ENCODE measurements at places on chromosomes 3 and 15. TPM values are rescaled to one million over a fixed set of nuclear protein-coding genes. Genes with fewer than 3 reads are reported as not detected.

Gene ZPLD1
- not detected for total RNA-seq

Gene SENP2
- total RNA-seq, result 42.7 TPM

Gene LEKR1
- 1.0 TPM for total RNA-seq

DNA sequence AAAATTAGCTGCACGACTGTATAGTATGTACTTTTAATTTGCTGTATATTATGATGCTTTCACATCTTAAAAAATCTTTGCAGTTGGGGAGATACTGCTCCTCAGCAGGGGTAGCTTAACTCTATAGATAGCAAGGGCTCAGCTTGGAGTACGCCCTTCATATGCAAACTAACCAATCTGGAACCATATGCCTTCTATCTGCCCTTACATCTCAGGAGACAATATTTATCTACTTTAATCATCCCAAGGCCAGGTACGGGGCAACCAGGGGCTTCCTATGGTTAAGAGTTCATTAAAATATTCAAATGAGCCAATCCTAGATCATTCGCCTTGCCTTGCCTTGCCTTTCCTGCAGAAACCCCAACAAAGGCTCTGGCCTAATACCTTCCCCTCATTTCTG, 204.1 kb upstream of the ZBTB20 start:
- peaks cover 38% of the 10 kb centered on the region for H3K4me1 ChIP-seq
- no peaks in the 10 kb centered on the region for H3K27me3 ChIP-seq
- H3K27ac ChIP-seq, result peak overlapping the region; percentile 83
- peaks cover 7% of the 10 kb centered on the region for H3K36me3 ChIP-seq
- H3K4me3 ChIP-seq, result no peak overlapping the region

- H3K27ac ChIP-seq, result peak overlapping the region; percentile 88
- H3K4me3 ChIP-seq, result no peak overlapping the region
- no peak for DNase-seq
- H3K36me3 ChIP-seq, result no peaks in the 10 kb centered on the region
- peaks cover 41% of the 10 kb centered on the region for H3K4me1 ChIP-seq
- H3K27me3 ChIP-seq, result no peaks in the 10 kb centered on the region
Measured at GRCh38 chr3:171967137-171967783, 72.1 kb upstream of the FNDC3B start.

GRCh38 chr3:152235709-152236298, 32.9 kb upstream of the MBNL1 start:
- H3K36me3 ChIP-seq, result no peaks in the 10 kb centered on the region
- peak overlapping the region; percentile 76 for H3K27ac ChIP-seq
- peaks cover 33% of the 10 kb centered on the region for H3K4me1 ChIP-seq
- no peak for DNase-seq
- H3K4me3 ChIP-seq, result no peak overlapping the region

GRCh38 chr15:45946111-45946510, 311.3 kb downstream of the SQOR start:
- H3K27me3 ChIP-seq, result peaks cover 9% of the 10 kb centered on the region
- no peak overlapping the region for H3K4me3 ChIP-seq
- no peak for DNase-seq
- H3K4me1 ChIP-seq, result no peaks in the 10 kb centered on the region
- H3K27ac ChIP-seq, result no peak overlapping the region
- H3K36me3 ChIP-seq, result no peaks in the 10 kb centered on the region

DNA sequence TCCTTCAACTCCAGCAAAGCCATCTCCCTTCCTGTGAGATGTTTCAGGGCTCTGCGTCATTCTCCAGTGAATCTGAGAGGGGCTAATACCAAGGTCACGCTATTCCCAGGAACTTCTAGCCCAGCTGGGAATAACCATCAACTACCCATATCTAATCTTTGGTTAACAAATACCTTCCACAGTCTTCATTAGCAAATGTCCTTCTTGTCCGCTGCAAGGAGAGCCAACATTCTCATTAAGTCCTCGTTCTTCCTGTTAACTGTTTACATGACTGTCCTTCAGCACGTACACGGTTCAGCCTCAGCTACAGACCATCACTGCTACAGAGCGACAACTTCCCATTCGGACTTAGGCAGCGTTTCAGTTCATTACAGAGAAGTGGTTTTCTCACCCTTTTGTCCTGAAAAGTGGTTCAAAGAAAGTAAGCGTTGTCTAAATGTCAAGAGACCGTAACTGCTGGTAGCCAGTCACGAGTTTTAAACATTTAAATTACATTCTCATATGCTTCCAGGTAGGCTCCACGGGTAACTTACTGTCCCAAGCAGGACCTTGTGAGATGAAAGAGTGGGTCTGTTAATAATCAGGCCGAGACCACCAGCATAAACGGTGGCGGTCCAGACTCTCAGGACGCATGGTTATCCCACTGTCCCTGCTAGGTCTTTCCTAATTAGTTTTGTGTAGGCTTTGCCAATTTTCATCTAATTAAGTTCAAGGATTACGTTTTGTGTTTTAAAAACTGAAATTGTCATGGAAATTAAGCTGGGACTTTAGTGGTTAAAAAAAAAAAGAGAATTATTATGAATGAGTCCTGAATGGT, 63.8 kb downstream of the CHSY1 start:
- peak overlapping the region; percentile 62 for H3K4me3 ChIP-seq
- H3K36me3 ChIP-seq, result peaks cover 2% of the 10 kb centered on the region
- H3K27me3 ChIP-seq, result no peaks in the 10 kb centered on the region
- peaks cover 76% of the 10 kb centered on the region for H3K4me1 ChIP-seq

DNA sequence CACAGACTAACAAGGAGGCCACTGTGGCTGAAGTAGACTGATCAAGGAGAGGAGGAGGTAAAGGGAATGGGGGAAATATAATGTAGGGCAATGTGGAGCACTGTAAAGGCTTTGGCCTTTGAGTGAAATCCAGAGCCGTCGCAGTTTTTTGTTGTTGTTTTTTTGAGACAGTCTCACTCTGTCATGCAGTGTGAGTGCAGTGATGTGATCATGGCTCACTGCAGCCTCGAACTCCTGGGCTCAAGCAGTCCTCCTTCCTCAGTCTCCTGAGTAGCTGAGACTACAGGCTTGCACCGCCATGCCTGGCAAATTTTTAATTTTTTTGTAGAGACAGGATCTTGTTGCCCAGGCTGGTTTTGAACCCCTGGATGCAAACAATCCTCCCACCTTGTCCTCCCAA, 32.2 kb downstream of the PPP4R2 start:
- H3K36me3 ChIP-seq, result peaks cover 3% of the 10 kb centered on the region
- H3K27ac ChIP-seq, result peak overlapping the region; percentile 57
- no peak for DNase-seq
- no peaks in the 10 kb centered on the region for H3K27me3 ChIP-seq

- H3K27ac ChIP-seq, result peak overlapping the region; percentile 82
- no peaks in the 10 kb centered on the region for H3K27me3 ChIP-seq
- H3K36me3 ChIP-seq, result no peaks in the 10 kb centered on the region
- no peak overlapping the region for H3K4me3 ChIP-seq
- DNase-seq, result no peak
Measured at GRCh38 chr3:177320765-177321247, 123.5 kb upstream of the TBL1XR1 start.

DNA sequence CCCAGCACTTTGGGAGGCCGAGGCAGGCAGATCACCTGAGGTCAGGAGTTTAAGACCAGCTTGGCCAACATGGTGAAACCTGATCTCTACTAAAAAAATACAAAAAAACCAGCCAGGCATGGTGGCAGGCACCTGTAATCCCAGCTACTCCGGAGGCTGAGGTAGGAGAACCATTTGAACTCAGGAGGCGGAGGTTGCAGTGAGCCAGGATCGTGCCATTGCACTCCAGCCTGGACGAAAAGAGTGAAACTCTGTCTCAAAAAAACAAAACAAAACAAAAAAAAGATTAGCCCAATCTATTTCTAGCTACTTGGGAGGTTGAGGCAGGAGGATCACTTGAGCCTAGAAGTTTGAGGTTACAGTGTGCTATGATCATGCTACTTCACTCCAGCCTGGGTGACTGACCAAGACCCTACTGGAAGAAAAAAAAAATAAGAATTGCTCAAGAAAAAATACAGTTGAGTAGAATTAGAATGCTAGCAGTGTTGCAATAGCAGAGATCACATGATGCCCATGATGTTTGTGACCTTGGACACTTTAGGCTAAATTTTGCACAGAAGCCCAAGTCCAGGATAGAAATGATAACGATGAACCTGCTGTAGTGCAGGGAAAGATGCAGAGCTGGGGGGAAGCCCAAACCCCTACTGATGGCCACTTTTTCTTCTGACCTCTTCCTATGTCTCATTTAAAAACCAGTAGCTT, 162.2 kb downstream of the LPP start:
- peak overlapping the region; percentile 64 for H3K27ac ChIP-seq
- no peak overlapping the region for H3K4me3 ChIP-seq
- H3K4me1 ChIP-seq, result peaks cover 33% of the 10 kb centered on the region
- H3K27me3 ChIP-seq, result no peaks in the 10 kb centered on the region
- DNase-seq, result no peak
- peaks cover 4% of the 10 kb centered on the region for H3K36me3 ChIP-seq

DNA sequence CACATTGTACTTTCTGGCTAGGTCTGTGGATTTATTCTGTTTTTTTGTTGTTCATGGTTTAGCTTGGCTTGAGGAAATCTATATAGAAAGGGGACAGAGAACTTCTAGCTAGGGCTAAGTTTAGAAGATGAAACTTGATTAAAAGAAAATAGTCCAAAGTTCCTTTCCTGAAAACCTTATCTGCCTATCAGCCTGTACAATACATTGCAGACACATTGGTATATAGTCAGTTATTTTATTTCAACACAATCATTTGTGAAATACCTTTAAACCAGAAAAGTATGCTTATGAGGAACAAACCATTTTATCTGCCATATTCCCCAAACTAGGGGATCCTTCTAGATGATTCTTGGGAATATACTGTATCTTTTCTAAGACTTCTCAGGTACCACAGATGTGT, 147.3 kb upstream of the CGNL1 start:
- H3K4me3 ChIP-seq, result no peak overlapping the region
- peak overlapping the region; percentile 32 for H3K27ac ChIP-seq
- no peaks in the 10 kb centered on the region for H3K27me3 ChIP-seq

DNA sequence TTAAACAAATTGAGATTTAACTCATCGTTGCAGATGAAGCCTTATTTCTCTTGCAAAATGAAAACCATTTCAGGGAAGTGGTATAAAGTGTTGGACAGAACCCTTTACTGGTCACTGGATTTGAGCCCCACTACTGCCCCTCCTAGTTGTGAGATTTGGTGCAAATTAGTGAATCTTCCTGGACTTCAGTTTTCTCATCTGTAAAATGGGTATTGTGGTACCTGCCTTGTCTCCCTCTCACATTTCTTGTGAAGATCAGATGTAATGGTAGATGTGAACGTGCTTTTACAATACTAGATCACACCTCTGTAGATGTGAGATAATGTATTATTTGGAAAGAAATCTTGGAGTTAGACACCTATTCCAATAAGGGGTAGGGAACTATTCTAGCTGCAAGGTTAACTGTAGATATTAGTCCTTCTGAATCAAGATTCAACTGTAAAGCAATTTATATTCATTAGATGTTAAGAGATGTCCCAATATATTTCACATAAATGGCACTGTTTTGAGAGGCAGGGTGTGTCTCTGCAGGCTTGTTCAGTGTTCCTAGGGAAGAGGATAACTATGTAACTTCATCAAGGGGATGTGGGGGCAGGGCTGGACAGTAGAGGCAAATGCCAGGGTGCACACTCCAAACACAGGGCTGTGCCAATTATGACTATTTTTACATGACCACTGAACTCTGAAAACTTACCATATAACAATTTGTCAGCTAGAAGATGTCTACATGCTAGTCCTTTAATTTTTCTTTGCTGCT, 112.4 kb upstream of the PFN2 start:
- peak overlapping the region; percentile 33 for H3K4me3 ChIP-seq
- H3K4me1 ChIP-seq, result peaks cover 54% of the 10 kb centered on the region
- DNase-seq, result no peak
- H3K36me3 ChIP-seq, result no peaks in the 10 kb centered on the region
- peak overlapping the region; percentile 82 for H3K27ac ChIP-seq
- no peaks in the 10 kb centered on the region for H3K27me3 ChIP-seq

DNA sequence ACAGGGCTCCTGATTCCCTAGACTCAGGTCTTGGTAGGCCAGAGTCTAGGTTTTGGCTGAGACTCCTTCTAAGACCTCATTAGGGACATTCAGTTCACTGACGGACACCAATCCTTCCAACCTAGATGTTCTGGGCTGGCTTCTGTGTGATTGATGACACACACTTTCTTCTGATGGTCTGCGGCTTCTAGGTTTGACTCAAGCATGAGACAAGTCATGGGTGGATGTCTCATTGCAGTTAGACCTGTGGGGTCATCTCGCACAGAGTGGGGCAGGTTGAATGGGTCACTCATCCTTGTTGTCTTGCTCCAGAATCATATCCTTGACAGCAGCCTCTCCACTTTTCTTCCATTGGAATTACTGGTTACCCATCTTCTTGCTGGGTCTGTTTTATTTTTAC, 35.8 kb downstream of the ARNT2 start:
- no peak for DNase-seq
- H3K36me3 ChIP-seq, result peaks cover 13% of the 10 kb centered on the region
- H3K4me1 ChIP-seq, result peaks cover 21% of the 10 kb centered on the region
- no peak overlapping the region for H3K4me3 ChIP-seq
- H3K27ac ChIP-seq, result peak overlapping the region; percentile 87
- H3K27me3 ChIP-seq, result no peaks in the 10 kb centered on the region

DNA sequence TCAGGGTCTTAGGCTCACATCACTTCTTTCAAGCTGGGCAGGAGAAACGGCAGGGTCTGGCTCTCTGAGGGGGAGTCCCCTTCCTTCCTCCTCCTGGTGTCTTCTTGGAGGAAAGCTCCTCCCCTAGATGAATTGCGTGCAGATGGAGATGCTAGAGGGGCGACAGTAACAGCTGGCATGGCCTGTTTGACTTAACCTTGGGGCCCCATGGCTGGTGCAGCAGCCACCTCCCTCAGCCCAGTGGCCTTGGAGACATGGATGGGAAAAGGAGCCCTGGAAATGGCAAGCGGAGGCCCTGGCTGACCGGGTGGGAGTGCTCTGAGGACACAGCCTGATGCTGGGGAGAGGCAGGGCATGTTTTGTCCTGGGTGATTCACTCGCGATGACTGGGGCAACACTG, 20.2 kb downstream of the PAK6 start:
- H3K4me3 ChIP-seq, result no peak overlapping the region
- peaks cover 2% of the 10 kb centered on the region for H3K27me3 ChIP-seq
- peaks cover 26% of the 10 kb centered on the region for H3K4me1 ChIP-seq

- peak overlapping the region; percentile 95 for H3K27ac ChIP-seq
- no peaks in the 10 kb centered on the region for H3K27me3 ChIP-seq
- DNase-seq, result peak; percentile 84
- peaks cover 51% of the 10 kb centered on the region for H3K4me1 ChIP-seq
Measured at GRCh38 chr15:68817304-68818065, 3.2 kb downstream of the ANP32A start.

DNA sequence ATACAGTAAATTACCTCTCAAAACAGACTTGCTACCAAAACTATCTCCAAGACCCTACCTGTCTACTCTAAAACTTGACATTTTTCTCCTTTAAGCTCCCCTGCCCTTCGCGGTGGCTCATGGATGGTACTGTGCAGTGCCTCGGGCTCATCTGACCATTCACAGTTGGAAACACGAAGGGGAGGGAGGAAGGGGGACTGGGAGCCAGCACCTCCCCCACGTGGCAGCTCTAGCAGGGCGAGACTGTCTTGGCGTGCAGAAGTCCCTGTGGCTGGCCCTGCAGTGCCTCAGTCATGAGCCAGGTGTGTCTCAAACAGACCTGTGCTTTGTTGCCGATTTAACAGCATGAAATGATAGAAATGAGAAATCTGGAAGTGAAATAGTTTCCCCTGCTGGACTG, 372.0 kb downstream of the GABRG3 start:
- peaks cover 15% of the 10 kb centered on the region for H3K4me1 ChIP-seq
- no peak for DNase-seq
- H3K36me3 ChIP-seq, result no peaks in the 10 kb centered on the region
- H3K4me3 ChIP-seq, result no peak overlapping the region

Measured in osteocyte (in vitro differentiated cells).